ENCODE measurements at places on chromosomes 7 and 10. TPM values are rescaled to one million over a fixed set of nuclear protein-coding genes. Genes with fewer than 3 reads are reported as not detected.

HOXA6 gene
- total RNA-seq = 9.0 TPM

LIPM gene
- total RNA-seq = not detected

ACSL5 gene
- 53.4 TPM for total RNA-seq

FAM221A gene
- 8.5 TPM for total RNA-seq

DNA sequence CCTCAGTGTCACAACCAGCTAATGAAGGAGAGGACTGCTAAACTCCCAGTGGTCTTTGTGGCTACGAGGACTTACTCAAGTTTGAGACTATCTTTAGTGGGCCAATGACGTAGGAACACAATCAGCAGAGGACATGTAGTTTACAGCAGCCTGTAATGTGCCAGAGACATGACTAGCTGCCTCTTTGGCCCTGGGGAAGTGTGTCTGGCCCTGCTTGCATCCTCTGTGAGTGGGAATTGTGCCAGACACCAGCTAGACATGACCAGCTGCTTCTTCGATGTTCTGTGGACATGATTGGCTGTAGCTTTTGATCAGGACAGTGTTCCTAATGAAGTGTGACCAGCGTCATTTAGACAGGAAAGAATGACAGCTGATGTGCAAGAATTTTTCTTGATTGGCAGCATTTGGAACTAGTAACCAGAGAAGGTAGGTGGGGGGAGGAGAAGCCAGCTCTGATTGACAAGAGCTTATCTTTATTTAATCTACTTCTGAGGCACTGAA lies 141.7 kb downstream of the AUTS2 start:
- no peak for DNase-seq

DNA sequence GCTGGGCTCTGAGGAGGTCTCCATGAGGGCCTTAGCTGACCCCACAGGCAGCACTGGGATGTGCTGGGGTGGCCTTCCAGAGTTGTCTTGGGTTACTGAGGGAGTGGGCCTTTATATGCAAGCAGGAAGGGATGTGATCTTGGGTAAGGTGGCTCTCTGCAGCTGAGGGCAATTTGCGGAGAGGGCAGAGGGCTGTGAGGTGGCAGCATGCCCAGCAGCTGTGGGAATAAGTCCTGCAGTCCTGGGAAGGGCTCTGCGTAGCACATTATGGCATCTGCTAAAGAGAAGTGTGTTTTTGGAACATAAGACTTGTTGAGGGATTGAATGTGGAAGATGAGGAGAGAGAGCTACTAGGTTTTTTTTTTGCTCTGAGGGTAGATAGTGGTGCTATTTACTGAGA lies 99.6 kb upstream of the KMT2E start:
- DNase-seq = no peak

DNA sequence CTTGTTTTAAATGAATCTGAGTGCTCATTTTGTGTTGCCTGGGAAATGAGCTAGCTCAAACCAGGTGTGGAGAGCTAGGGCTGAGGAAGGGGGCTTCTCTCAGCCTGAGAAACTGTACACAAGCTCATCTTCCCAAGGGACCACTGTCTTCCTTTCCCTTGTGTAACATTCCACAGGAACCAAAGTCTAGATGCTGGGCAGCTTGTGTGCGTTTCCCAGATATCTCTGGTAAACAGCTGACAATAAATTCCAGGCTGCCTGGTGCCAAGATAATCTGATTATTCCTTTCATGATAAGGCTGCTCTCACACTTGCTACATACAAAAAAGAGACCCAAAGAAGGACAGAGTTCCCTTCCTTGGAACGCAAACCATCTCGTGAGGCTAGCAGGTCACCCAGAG lies 33.1 kb upstream of the MKLN1 start:
- no peak for DNase-seq

- no peak for DNase-seq
These were observed 18.1 kb upstream of the SFRP5 start for GRCh38 chr10:97789770-97790397.

- no peak for DNase-seq
These were observed 107.9 kb downstream of the PPP1R17 start for GRCh38 chr7:31794851-31795344.

GRCh38 chr7:138468244-138469123 lies 8.4 kb downstream of the TRIM24 start:
- no peak for DNase-seq

DNA sequence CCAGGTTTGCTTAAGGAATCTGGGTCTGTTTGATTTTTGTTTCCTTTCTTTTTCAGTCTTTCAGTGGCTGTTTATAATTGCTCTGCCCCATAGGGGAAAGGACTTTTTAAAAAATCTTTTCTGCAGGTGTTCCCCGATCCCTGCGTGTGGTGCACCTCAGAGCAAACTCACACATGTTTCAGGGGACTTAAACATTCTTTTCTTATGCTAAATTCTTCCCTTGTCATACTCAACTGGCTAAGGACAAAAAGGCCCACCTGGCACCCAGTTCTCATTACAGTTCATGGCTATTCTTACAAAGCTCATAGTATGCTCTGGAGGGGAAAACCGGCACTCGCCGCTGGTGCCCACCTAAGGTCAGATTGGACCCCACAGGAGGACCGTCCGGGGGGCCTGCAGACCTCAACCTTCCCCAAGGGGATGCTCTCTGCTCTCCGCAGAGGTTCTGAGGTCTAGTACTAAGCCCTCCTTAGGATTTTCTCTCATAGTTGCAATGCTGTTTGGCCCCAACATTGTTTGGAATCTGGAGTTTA lies 220.3 kb downstream of the HGF start:
- DNase-seq = no peak

DNA sequence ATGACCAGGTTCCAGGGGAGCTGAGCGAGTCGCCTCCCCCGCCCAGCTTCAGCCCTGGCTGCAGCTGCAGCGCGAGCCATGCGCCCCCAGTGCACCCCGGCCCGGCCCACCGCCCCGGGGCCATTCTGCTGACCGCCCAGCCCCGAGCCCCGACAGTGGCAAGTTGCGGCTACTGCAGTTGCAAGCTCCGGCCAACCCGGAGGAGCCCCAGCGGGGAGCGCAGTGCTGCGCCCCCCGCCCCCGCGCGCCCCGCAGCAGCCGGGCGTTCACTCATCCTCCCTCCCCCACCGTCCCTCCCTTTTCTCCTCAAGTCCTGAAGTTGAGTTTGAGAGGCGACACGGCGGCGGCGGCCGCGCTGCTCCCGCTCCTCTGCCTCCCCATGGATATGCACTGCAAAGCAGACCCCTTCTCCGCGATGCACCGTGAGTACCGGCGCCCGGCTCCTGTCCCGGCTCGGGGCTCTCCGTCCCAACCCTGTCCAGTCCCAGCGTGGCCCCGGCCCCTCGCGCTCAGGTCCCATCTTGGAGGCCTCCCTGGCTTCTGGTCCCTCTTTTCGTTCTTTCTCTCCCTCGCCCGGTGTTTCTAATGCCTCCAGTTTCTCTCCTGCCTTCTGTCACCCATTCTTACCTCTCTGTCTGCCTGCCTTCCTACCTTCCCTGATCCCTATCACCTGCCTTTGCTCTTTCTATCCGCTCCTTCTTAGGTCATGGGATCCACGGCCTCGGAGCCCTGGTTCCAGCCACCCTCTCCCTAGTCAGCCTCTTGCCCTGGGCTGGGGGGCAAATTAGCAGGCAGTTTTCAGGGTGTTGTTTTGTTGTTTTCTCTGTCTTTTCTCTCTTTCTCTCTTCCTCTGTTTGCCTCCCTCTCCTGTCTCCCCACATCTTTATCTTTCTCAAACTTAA lies 751 bp downstream of the PAX2 start:
- no peak for DNase-seq

- DNase-seq = no peak
These were observed 88.0 kb upstream of the ADAM12 start for GRCh38 chr10:126476246-126476645.

GRCh38 chr7:134126966-134127848 lies at the start of gene LRGUK:
TSS of gene LRGUK (plus strand) at chr7:134127340. CDS start at chr7:134127368, 28 bp downstream.
- peak; percentile 51 for DNase-seq

Measured in omental fat pad (tissue), 4 donors.